ENCODE measurements at places on chromosomes 5 and 9. TPM values are rescaled to one million over a fixed set of nuclear protein-coding genes. Genes with fewer than 3 reads are reported as not detected.

DNA sequence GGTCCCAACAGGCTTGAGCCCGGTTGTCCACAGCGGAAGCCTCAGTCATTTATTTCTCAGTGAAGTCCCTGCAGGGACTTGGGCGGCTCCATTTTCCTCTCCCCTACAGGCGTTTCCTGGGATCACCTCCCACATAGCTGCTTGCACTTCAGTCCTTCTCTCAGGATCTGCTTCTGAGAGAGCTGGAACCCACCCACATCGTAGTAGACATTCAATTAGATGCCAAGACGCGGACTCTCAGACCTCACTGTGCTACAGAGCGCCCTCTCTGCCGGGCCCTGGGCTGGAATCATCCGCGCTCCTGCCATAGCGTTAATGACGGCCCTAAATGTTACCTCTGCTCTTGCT, 54.0 kb upstream of the ROR2 start:
- H3K27ac ChIP-seq: no peak overlapping the region
- peaks cover 2% of the 10 kb centered on the region for H3K27me3 ChIP-seq
- DNase-seq: peak; percentile 22
- peaks cover 3% of the 10 kb centered on the region for H3K4me1 ChIP-seq
- H3K36me3 ChIP-seq: no peaks in the 10 kb centered on the region
- no peak overlapping the region for H3K4me3 ChIP-seq

DNA sequence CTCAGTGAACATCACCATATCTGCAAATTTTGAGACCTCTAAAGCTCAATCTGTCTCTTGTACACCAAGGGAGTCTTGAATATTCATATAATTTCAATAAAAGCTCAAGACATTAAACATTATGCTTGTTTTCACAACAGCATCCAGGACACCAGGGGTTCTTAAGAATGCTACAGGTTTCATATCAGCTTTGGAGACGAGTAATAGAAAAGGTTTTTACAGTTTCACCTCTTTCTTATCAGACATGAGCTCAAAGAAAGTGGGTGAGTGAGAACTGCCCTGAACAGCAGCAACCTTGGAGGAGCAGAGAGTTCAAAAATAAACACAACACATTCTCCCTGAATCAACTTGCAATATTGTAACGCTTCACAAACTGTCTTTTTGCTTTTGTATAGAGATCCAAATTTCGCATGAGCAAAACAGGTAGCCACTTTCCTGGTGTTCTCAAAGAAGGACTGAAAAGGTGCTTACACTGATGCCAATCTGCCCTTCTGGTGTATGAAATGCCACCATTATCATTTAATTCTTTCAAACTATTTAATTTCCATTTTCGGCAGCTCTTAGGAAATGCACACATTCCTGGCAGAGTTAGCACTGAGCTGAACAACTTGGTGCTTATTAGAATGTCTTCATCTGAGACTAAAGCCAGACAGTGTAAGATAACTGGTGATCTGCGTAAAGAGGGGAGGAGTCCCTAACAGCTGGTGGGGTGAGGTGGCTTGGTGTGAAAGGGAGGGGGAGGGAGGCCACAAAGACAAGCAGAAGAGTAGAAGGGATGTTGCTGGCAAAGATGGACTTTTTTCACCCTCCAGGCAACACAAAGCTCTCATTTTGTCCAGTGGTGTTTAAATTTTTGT, 535.3 kb downstream of the PDE4D start:
- H3K4me1 ChIP-seq: peaks cover 43% of the 10 kb centered on the region
- H3K27ac ChIP-seq: no peak overlapping the region
- no peaks in the 10 kb centered on the region for H3K27me3 ChIP-seq
- peak; percentile 14 for DNase-seq
- no peak overlapping the region for H3K4me3 ChIP-seq

Gene PTGS1
- total RNA-seq: 1.0 TPM

Gene SPATA24
- total RNA-seq: 12.9 TPM

Gene SPATA31C1
- total RNA-seq: not detected

Gene MRRF
- total RNA-seq: 38.8 TPM

Gene ARHGEF37
- 1.1 TPM for total RNA-seq

Gene MTX3
- 33.6 TPM for total RNA-seq
